Left ventricle myocardium superior (tissue), 1 donor: ENCODE measurements at places on chromosomes 12 and 14. TPM values are rescaled to one million over a fixed set of nuclear protein-coding genes. Genes with fewer than 3 reads are reported as not detected.

DNA sequence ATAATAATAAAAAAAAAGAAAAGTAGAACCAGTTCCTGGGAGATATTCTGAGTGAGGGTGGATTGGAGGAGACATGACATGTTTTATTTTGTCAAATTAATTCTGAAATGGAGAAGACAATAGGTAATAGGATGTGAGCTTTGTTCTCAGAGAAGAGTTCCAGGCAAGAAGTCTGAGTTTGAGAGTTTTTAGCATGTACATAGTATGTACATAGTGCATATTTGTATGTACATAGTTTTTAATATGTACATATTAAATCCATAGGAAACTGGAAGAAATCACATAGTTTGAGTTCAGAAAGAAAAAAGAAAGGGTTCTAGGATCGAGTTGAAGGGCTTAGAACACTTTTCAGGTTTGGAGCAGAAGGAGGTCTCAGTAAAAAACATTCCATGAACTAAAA is 47.5 kb downstream of the LRFN5 start:
- DNase-seq: no peak

The AMDHD1 gene
- 0.35 TPM for total RNA-seq

DNA sequence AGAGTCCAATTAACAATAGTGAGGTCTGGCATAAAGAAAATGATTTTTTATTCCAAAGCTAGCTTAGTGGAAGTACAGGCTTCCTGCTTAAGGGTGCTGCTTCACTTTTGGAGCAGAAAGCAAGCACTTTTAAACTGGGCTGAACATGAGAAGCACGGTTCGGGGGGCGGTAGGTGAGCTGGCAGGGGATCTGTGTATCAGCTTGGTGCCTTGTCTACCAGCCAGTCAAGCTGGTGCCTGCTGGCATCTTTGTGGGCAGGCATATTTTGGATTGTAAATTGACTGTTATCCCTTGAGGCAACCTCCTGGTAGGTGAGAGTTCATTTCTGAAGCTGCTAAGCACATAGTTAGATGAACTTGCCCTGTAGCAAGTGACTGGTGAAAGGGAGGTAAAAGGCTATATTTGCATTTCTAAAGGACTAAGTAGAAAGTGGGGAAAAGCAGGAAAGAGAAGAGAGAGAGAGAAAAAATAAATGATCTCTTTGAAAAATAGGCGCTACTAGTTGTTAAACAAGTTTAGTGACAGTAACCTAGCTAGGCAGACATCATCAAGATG is 121.1 kb upstream of the SYT10 start:
- DNase-seq: no peak

DNA sequence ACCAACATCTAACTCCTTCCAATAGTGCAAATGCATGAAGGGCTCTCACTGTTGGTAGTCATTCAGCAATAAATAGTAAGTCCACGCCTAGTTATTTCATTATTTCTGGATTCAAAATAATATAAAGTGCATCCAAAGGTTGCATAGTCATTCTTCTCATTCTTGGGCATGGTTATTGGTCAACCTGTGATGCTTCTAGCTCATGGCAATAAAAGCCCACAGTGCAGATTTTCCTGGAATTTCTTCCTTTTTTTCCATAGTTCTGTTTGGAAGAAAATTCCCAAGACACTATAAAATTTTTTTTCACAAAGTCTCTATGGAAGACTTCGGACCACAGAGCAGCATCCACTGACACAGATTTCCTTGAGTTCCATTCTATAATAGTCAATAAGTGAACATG is 7.6 kb downstream of the CD69 start:
- DNase-seq: no peak

DNA sequence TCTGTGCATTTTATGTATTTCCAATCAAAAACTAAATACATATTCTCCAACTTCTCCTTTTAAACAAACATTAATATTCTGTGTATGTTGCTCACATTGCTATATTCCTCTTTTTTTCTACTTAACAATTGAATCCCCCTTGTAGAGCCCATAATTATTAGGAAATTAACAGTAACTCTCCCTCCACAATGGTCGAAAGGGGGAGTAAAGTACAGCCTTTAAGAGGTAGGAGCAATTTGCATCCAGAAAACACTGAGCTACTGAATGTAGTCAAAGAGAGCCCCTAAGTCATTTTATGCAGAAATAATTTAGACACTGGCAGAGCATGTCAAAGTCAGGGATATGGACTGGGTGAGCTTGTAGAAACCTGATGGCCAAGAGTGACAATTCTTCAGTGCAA is 57.2 kb upstream of the SCN8A start:
- DNase-seq: no peak
